GM19239 (cell line): ENCODE measurements at places on chromosomes 3 and 15.
A peak's percentile ranks its signal among the peaks of the same experiment; 100 is the strongest.

DNA sequence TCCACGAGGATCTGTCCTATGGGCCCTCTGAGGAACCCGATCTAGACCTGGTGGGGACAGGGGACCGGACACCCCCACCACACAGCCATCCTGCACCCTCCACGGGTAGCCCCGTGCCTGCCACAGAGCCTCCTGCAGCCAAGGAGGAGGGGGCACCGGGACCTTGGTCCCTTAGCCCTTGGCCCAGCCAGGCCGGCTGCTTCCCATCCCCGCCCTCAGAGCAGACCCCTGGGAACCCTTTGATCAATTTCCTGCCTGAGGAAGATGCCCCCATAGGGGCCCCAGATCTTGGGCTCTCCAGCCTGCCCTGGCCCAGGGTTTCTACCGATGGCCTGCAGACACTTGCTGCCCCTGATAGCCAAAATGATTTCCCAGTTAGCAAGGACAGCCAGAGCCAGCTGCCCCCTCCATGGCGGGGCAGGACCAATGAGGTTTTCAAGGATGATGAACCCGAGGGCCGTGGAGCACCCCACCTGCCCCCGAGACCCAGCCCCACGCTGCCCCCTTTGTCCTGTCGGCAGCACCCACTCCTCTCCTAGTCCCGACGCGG lies 91.5 kb downstream of the TBC1D2B start:
- no peak for DNase-seq

- no peak for DNase-seq
Observed at GRCh38 chr15:74392451-74392830, 25.0 kb upstream of the CYP11A1 start.

GRCh38 chr15:62391641-62392262 lies 226.7 kb upstream of the C2CD4B start:
- peak; percentile 21 for DNase-seq

DNA sequence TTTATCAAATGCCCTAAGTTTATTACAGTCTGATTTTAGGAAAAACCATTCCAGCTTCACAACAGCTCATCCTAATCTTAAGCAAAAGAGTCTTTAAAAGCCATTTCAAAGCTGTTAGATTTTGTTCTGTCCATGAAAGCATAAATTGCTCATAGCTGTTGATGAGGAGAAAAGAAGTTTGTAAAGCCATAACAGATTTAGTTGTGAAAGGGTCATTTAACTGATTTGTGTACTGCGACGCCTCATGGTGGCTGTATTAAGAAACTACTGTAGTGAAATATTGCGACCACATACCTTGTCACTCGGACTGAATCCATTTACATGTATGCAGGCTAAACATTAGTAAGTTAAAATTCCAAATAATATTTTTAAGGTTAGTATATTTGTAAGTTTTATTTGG lies 20.9 kb downstream of the BBX start:
- DNase-seq, result no peak

GRCh38 chr3:169923189-169923588 lies 11.8 kb downstream of the SAMD7 start:
- DNase-seq, result no peak

DNA sequence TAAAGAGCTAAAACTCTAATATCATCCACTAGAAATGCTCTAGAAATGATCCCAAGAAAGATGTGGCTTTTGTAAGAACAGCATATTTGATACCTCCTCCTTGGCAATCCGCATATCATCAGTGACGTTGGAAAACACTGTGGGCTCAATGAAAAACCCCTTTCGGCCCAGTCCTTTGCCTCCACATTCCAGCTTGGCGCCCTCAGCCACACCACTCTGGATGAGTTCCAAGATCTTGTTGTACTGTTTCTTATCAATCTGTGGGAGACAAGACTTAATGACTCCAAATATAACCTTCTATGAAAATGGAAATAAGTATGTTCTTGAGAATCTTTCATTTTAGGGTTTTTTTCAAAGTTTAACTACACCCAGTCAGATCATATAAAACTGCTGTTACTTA lies 103.6 kb downstream of the ALDH1A2 start:
- no peak for DNase-seq

DNA sequence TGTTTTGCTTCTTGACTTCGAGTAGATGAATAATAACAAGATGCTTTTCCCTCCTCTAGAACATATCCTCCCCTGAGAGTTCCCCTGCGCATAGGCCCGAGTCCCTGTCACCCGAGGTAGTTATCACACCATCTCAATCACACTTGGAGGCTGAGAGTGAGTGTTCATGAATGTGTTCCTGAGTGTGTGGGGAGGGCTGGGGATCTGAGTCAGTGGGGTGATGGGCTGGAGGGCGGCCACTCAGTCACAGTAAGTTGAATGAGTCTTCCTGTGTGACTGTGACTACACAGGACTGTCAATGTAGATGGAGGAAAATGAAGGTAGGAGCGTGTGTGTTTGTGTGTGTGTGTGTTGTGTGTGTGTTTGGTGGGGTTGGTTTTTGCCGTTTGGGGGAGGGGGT lies 71.0 kb downstream of the SETD5 start:
- DNase-seq, result no peak

DNA sequence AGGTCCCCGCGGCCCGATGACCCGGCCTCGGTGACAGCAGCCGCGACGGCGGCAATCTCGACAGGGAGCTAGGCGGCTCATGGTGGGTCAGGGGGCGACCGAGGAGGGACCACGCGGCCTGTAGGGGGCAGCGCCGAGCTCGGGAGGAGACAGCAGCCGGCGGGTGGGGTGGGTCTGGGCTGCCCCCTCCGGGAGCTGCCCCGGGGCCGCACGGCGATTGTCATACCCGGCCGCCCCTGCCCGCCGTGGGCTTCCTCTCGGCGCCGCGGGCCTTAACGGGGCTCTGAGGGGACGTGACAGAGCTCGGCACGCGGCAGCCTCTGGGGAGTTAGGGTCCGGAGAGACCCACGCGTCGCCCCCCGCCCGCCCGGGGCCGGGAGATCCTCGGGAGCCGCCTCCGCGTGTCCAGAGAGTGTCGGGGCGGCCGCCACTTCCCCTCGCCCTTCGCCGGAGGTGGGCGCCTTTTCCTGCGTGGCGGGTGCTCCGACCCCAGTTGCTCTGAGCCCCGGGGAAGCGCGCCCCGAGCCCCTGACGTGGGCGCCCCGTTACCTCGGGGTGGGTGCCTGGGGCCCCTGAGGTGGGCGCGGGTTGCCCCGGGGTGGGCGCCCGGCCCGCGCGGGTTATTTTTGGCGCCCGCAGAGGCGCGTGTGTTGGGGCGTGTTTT lies 539 bp upstream of the PLCL2 start:
- peak; percentile 85 for DNase-seq

- DNase-seq, result no peak
Observed at GRCh38 chr15:31934821-31935220, 95.5 kb upstream of the CHRNA7 start.

- no peak for DNase-seq
Observed at GRCh38 chr15:78415284-78415683, 22.7 kb upstream of the IREB2 start.

DNA sequence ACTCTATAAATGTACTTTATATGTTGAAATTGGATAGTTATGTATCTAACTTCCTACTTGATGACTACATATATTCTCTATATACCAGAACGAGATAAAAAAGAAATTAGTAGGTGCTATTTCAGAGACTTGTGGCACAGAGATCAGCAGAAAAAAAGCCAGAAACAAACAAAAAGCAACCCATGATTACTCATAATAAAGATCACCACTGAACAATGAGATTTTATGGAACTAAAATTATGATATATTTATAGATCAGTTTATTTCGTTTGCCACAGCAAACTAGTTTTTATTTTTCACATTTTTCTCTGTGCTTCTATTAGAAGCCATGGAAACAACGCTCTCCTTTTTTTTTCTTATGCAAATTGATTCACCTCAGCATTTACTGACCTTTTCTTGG lies 15.1 kb upstream of the PROK2 start:
- DNase-seq, result no peak

- no peak for DNase-seq
Observed at GRCh38 chr3:102078401-102078800, 229.1 kb downstream of the NFKBIZ start.

GRCh38 chr3:27392950-27393679 lies 23.9 kb upstream of the NEK10 start:
- no peak for DNase-seq

DNA sequence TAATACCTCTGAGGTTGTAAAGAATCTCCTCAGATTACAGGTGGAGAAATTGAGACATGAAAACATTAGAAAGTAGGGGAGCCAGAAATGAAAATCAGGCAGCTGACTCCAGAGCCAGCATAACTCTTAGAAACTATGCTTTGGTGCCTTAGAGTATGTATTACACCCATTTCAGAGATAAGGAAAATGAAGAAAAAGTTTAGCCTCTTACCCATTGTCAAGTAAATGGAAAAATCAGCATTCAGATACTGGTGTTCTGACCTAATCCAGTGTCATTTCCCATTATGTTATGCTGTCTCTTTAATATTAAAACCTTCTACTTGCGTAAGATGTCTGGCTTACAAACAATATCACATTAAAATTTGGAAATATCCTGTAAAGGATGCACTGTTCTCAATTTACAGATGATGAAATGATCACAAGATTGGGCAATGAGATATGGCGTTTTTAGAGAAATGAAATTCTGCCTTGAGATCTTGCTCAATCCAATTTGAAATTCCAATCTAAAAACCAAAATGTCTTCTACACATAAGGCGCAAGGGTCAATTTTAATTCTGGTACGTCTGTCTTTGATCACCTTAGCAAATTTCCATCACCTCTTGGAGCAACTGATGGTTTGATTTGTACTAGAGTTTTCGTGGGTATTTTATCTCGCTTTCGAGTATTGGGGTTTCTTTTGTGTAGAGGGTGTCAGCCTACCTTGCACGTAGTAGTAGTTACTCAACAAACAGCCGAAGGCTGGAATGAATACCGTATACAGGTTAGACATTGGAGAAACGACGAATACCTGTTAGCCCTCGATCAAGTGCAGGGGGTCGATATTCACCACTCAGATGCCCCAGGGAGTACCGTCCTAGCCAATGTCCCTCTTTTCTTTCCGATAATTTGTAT lies 902 bp upstream of the ZCWPW2 start:
- DNase-seq, result no peak

DNA sequence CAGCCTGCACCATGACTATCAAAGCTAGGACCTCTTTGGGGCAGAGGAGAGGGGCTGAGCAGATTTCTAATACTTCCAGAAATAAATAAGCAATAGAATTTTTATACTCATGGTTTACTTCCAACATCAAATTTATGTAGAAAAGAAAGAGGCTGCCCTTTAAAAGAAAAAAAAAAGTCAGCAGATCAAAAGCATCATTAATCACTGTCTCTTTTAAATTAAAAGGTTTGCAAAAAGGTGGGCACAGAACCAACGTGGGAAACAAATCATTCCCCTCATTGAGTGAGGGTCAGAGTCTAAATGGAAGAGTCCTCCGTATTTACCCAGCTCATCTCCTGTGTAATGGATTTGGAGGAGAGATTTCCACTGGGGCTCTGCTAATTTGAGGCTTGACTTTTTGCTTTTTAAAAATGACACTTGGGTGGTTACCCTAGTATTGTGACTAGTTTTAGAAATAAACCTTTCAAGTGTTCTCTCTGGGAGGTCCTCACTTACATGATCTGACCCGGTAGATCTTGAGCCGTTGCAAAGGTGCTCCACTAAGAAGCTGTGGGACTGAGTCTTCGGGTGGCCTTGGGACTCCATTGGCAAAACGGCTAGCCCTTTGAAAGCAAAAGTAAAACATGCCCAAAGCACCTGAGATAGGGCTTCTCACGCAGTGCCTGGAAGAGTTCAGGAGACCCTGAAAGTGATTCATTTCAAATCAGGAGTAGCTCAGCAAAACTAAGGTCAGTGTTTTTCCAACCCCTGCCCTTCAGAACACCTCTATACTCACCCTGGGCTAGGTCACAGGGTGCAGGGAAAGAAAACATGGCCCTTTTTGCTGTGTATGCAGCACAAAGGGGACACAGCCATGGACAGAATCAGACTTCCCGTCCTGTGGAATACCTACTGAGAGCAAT lies 320.9 kb downstream of the FOXP1 start:
- DNase-seq, result peak; percentile 9

- no peak for DNase-seq
Observed at GRCh38 chr15:73674587-73674986, 9.6 kb upstream of the CD276 start.

GRCh38 chr15:59237924-59238331 lies 31.3 kb downstream of the LDHAL6B start:
- no peak for DNase-seq

GRCh38 chr3:141328286-141329166 lies 39.8 kb upstream of the ZBTB38 start:
- no peak for DNase-seq

DNA sequence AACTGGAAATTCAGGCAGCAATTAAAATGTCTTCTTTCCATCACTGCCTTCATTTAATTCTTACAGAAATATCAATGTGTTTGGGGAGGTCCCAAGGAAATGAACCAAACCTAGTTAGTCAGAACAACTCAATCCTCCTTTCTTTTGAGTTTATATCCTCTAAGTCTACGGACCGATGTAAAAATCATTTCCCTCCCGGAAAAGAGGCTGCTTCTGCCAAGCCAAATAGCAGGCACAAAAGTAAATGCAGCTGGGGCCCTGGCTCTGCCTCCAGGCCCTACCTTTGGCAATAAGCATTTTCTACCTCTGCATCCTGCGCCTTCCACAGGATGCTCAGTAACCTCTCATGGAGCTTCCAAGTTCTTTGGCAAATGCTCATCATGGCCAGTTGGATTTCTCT lies 122.5 kb upstream of the COL8A1 start:
- DNase-seq, result no peak

- DNase-seq, result no peak
Observed at GRCh38 chr15:83065431-83065830, 1.6 kb downstream of the BTBD1 start.

DNA sequence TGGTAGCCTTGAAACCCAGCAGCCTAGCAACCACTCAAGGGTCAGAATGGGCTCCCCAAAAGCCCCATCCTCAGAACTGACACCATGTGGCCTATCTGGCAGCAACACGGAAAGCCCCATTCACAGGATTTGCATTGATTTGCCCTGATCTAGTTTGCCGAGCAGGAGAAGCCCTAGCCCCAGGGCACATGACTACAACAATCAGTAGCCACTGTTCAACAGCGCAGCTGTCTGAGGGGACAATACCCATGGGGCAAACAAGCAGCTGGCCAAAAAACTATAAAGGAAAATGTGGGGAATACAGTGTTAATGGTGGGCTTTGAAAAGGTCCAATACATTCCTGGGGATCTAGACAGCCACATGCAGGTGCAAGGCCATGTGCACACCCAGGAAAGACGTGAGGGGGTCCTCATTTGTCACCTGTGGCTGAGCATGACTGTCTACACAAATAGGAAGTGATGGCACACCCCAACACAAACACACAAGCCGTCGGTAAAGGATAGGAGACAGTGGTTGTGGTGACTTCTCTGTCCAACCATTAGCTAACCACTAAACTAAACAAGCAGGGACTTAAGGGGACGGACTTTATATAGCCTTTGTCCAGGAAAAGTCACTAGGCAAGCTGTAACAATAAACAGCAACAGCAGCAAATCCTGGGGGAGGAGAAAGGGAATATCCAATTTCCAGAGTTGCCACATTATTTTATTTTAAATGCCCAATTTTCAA lies 113.7 kb downstream of the LRIG1 start:
- DNase-seq, result no peak

DNA sequence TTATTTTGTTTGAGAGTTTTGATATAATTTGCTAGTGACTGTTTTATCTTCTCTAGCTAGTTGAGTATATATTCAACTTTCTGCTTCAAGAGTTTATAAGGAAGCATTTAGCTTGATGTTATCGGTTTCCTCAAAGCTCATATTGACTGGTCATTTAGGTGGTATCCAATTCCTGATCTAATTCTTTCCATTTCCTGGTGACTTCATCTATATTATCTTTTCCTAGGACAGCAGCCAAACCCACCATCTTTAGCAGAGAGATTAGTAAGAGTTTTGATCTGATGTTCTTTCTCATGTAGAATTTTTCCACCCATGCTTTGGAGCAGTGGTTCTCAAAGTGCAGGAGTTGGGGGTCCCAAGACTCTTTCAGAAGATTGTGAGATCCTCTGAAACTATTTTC lies 148.6 kb upstream of the STT3B start:
- DNase-seq, result no peak
